ENCODE measurements at places on chromosomes 6 and 20.

GRCh38 chr6:114272582-114272981 lies 70.2 kb downstream of the HS3ST5 start:
- DNase-seq: no peak

DNA sequence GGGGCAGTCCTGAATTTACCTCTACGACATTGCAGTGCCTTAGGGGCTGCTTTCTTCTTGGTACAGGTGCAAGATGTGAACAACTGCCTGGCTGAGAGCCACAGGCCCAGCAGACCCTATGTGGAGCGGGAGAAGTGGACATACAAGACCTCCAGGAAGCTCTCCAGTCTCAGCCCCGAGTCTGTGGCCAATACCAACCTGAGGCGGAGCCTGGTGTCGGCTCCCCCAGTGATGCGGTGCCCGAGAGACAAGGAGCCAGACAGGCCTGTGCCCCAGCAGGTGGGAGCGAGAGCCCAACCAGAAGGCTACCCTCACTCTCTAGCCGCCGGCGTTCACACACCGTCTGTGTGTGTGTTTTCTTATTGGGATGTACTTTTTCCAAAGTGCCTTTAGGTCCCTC lies 59.6 kb downstream of the EFCAB8 start:
- no peak for DNase-seq

GRCh38 chr6:47247227-47247797 lies 62.4 kb downstream of the TNFRSF21 start:
- DNase-seq: no peak

DNA sequence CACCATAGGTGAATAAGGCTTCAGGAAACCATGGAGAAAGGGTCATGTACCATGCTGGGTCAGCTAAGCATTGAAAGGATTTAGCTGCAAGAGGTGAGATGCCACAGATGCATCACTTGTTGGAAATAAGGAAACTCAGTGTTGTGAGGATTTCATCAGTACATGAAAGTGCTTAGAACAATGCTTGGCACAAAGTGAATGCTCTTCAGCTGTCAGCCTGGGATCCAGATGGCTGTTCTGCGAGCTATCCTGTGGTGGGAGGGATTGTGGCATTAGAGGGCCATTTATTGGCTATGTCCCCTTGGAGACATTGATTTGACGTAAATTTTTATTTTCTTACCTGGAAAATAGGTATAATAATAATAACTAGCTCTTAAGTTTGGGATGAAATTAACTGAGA lies 53.0 kb downstream of the ELOVL2 start:
- peak; percentile 52 for DNase-seq

GRCh38 chr20:32969356-32970114 lies 34.7 kb downstream of the SUN5 start:
- peak; percentile 24 for DNase-seq

GRCh38 chr6:41049955-41050354 lies 3.0 kb upstream of the APOBEC2 start:
- DNase-seq: no peak

GRCh38 chr6:157221049-157221816 lies 102.1 kb downstream of the TMEM242 start:
- DNase-seq: peak; percentile 94

DNA sequence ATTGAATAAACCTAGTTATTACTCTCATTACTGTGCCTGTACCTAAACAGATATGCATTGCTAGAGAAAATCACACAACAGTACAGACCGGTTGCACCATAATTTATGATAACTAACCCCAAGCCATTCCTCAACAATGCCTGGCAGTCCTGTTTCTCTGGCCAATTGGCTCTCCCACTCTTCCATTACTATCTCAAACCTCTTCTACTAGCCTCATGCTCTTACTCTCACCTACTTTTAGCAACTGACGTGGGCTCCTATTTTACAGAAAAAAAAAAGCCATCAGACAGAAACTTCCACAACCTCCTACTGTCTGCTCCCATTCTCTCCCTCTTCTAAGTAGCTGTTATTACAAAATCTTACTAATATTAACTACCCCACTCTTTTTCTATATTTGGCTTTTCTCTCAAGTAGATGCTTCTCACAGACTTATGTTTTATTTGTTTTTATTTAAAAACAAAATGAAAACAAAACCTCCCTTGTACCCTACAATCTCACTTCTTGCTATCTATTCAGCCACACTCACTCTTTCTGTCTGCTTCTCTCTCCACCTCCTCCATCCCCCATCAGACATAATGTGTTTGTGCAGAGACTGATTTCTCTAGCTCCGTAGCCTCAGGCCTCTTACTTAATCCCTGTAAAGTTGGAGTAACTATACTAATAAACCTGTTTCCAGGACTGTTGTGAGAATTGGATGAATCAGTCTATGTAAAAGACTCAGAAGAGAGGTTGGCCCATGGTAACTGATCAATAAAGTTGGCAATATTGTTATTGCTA lies 9.1 kb downstream of the GOPC start:
- DNase-seq: no peak

GRCh38 chr20:35020108-35020928 lies 64.7 kb downstream of the MYH7B start:
- DNase-seq: no peak

GRCh38 chr20:62994869-62995281 lies 11.9 kb downstream of the BHLHE23 start:
- DNase-seq: no peak

- no peak for DNase-seq
Observed at GRCh38 chr6:141326426-141326825, 806.3 kb upstream of the GJE1 start.

GRCh38 chr6:86192123-86192522 lies 549.4 kb upstream of the SYNCRIP start:
- DNase-seq: peak; percentile 12

DNA sequence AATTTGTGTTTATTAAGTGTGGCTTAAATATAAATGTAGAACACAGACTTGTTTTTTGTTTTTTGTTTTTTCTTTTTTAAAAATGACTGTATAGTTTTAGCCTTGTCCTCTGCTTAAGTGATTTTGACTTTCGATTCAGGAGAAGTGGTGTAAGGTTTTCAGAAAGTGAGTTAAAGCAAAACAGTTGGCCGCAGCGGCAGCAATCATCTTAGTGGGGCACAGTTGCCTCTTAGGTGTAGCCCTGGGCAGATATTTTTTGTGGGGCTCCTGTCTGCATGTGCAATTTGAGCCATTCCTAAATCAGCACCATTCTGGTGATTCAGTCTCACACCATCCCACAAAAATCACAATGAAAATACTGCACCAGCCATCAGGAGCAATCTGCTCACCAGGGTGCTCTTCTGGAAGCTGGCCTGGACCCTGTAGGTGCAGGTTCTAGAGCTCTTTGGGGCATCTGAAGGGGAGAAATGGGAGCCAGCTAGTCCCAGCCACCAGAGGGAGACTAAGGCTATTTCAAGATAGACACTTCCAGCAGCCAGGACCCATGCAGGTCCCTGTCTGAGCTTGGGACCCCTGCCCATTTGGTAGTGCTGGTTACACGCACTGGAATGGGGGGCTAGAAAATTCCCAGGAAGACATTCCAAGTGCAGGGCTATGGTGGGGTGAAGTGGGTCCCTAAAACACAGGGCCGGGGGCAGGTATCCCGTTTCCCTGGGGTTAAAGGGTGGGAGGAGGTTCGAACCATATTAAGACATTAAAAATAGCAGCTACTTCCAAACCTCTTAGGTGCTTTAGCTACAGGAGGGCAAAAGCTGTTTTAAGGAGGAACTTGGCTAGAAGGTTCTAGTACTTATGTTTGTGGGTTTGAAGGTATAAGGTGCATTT lies 156.6 kb downstream of the NFATC2 start:
- peak; percentile 56 for DNase-seq

DNA sequence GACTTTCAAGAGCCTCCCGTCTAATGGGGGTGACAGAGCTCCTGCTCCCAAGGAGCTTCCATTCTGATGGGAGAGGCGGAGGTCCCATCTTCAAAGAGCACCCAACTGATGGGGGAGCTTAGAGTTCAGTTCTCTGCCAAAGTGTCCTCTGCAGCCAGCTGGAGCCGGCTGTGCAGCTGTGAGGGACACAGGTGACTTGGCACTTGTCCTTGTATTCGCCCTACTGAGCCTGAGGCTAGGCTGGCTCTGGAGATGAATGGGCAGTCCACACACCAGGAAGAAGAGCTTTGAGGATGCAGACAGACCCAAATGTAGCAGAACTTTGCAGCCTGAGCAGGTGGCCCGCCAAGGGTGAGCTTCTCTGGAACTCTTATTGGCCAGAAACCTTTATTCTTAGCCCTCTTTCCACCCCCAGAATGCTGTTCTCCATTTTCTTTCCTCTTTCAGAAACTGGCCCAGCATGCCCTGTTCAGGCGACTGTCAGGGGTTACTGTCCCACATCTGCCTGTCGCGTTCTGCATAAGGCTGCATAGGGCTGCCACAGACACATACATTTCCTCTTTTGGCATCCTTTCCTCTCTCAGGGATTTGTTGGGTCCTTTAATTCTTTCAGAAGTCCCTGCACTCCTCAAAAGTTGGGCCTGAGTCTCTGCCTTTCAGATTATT lies 108.7 kb upstream of the LRFN2 start:
- DNase-seq: no peak

GRCh38 chr20:18624948-18625347 lies 37.1 kb downstream of the DTD1 start:
- DNase-seq: no peak

GRCh38 chr6:152378169-152378568 lies 259.0 kb downstream of the SYNE1 start:
- no peak for DNase-seq

GRCh38 chr6:156718647-156719394 lies 58.4 kb upstream of the ARID1B start:
- DNase-seq: no peak

- no peak for DNase-seq
Observed at GRCh38 chr6:36688063-36688738, 9.4 kb upstream of the RAB44 start.

DNA sequence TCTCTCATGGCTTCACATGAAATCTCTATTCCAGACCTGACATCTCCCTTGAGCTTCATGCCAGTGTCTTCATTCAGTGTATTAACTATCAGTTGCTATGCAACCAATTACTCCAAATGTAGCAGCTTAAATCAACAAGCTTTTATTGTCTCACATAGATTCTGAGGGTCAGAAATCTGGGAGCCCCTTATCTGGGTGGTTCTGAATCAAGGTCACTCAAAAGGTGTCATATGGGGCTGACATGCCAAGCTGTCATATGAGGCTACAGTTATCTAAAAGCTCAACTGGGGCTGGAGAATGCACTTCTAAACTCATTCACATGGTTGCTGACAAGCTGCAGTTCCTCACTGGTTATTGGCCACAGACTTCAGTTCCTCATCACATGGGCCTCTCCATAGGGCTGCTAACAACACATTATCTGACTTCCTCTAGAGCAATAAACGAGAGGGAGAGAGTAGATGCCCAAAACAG lies 7.3 kb upstream of the CGA start:
- no peak for DNase-seq

GRCh38 chr6:43846556-43846955 lies 76.5 kb downstream of the VEGFA start:
- no peak for DNase-seq

- DNase-seq: no peak
Observed at GRCh38 chr20:49925901-49926454, 10.2 kb upstream of the RNF114 start.

DNA sequence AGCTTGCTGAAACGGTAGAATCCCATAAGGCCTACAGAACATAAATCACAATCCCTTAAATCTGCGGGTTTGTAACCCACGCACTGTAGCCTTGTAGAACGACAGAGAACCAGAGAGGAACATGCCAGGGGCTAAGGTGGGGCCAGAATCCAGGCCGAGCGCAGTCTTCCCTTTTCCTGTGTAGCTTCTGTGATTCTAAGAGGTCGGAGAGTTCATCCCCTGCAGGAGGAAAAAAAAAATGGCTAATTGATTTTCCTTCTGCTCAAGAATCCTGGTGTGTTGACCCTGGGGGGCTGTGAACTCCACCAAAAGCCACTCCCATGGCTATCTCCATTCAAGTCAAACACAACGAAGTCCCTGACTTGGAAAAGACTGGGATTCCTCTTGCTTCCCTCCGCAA lies 96.3 kb downstream of the SPTLC3 start:
- DNase-seq: no peak

- no peak for DNase-seq
Observed at GRCh38 chr20:4167261-4168021, 152.1 kb upstream of the RNF24 start.

DNA sequence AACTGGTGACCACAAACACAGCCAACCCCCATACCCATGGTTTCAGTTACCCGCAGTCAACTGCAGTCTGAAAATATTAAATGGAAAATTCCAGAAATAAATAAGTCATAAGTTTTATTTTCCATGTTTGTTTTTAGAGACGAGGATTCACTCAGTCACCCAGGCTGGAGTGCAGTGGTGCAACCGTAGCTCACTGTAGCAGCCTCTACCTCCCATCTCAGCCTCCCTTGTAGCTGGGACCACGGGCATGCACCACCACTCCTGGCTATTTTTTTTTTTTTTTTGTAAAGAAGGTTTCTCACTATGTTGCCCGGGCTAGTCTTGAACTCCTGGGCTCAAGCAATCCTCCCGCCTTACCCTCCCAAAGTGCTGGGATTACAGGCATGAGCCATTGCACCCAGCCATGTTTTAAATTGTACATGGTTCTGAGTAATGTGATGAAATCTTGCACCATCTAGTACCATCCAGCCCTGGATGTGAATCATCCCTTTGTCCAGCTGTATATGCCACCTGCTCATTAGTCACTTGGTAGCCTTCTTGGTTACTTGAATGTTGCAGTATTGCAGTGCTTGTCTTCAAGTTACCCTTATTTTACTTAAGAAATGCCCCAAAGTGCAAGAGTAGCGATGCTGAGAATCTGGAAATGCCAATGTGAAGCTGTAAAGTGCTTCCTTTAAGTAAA lies 14.5 kb downstream of the CSNK2A1 start:
- no peak for DNase-seq

GRCh38 chr20:23257106-23257761 lies 93.4 kb upstream of the NXT1 start:
- no peak for DNase-seq

DNA sequence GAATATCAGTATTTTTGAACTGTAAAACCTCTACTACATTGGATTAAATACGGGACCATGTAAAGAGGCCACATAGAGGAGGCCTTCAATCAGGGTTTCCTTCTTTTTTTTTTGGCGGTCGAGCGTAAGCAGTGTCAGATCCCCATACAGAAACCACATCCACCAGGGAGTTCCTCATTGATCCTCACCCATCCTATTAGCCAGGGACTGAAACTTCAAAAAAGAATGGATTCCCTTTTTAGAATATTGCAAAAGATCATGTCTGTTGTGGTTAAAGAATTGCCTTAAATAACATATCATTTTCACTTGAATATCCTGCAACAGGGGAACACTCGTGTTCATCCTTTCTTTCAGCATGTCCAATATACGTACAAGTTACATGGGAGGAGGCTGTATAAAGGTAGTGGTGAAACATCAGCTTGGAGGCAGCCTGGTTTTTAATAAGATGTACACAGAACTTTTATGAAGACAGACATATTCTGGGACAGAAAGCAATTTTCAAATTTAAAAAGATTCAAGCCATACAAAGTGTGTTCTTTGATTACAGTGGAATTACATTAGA lies 96.1 kb downstream of the PPP1R14C start:
- no peak for DNase-seq

GRCh38 chr6:155303361-155303870 lies 10.9 kb downstream of the TFB1M start:
- no peak for DNase-seq

- no peak for DNase-seq
Observed at GRCh38 chr20:32201296-32201976, 6.1 kb downstream of the PLAGL2 start.
